Stimulated activated CD8-positive, alpha-beta memory T cell treated with anti-CD3 and anti-CD28 coated beads, Interleukin-15, amount 100 ng/mL, for 4 hours (primary cell): ENCODE measurements at places on chromosomes 3 and 15.

- DNase-seq: no peak
Observed at GRCh38 chr3:37961622-37962431, 28.8 kb upstream of the VILL start.

DNA sequence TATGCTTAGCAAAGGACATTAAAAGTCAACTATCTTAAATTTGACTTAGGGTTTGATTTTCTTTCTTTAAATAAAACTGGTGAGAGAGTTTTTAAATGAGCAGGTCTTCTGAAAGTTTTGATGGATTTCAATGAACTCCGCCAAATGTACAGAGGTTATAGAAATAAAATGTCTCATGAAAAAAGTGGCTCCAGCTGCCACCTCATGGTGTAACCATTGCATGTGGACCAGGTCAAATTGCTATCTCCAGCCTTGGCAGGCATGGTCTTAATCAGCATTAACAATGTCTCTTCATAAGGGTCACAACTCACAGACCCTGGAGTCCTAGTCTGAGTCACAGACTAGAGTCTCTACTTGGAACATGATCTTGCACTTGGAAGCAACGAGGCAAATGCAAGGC lies 182.3 kb downstream of the ADAMTS17 start:
- no peak for DNase-seq

- no peak for DNase-seq
Observed at GRCh38 chr3:170410428-170411029, 8.1 kb upstream of the CLDN11 start.

DNA sequence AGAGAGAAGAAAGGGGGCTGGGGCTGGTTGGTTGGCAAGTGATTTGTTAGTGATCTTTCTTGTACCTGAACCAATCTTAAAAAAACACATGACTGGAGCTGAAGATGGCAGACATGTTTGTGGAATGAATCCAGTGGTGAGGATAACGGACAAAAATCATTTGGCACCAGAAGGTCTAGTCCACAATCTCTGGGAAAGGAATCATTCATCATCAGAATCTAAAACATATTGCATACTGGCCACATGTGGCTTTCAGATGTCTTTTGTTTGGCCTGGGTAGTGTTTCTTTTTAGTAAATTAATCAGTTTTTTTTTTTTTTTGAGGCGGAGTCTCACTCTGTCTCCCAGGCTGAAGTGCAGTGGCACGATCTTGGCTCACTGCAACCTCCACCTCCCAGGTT lies 5.0 kb downstream of the NEK11 start:
- no peak for DNase-seq

GRCh38 chr15:67013696-67014095 lies 51.7 kb upstream of the SMAD3 start:
- no peak for DNase-seq

DNA sequence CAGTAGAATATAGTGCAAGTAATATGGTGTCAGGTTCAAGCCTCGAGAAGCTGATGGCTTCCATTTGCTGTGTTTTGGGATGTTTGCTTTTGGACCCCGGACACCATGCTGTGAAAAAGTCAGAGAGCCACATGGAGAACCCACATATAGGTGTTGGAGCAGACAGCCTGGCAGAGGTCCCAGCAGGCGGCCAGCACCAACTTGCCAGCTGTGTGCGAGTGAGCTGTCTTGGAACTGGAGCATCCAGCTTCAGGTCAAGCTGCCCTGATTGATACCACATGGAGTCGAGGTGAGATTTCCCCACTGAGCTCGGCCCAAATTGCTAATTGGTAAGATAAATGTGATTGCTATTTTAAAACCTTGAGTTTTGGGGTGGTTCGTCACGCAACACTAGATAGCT lies 185.7 kb upstream of the TBL1XR1 start:
- no peak for DNase-seq

- no peak for DNase-seq
Observed at GRCh38 chr15:77613814-77614213, 18.9 kb downstream of the LINGO1 start.

GRCh38 chr15:68224108-68224507 lies 5.4 kb downstream of the CLN6 start:
- DNase-seq: no peak

DNA sequence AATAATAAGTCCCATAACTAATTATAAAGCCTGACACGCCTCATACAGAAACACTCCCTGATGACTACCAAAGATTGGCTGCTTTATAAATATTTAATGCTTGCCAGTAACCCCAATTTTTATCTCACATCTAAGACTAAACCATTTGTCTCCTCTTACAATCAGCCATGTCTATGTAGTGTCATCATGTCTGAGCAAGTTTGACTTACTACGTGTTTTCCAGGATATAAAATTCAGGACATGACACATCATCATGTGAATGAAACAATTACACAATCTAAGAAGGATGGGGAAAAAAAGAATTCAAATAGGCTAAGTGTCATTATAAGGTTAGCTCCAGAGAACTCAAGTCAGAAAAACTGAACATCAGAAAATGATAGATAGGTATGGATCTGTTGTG lies 208.7 kb downstream of the MECOM start:
- DNase-seq: no peak

DNA sequence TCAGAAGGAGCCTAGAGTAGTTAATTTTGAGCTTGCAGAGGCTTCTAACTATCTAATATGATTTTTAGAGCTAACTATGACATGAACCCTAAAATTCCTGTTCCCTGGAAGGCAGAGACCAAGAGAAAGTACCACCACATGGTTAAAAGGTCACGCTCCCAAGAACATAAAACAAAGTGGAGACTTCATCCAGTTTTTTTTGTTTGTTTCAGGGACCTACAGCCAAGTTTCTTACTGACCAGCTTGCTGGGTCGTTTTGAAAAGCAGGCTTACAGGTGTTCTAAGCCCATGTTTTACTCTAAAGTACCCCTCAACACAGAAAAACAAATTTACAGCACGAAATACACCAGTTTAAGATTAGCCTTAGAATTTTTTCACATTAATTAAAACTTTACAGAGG lies 39.6 kb upstream of the SKIL start:
- DNase-seq: no peak

- DNase-seq: no peak
Observed at GRCh38 chr15:100308213-100308600, 33.6 kb downstream of the ADAMTS17 start.

DNA sequence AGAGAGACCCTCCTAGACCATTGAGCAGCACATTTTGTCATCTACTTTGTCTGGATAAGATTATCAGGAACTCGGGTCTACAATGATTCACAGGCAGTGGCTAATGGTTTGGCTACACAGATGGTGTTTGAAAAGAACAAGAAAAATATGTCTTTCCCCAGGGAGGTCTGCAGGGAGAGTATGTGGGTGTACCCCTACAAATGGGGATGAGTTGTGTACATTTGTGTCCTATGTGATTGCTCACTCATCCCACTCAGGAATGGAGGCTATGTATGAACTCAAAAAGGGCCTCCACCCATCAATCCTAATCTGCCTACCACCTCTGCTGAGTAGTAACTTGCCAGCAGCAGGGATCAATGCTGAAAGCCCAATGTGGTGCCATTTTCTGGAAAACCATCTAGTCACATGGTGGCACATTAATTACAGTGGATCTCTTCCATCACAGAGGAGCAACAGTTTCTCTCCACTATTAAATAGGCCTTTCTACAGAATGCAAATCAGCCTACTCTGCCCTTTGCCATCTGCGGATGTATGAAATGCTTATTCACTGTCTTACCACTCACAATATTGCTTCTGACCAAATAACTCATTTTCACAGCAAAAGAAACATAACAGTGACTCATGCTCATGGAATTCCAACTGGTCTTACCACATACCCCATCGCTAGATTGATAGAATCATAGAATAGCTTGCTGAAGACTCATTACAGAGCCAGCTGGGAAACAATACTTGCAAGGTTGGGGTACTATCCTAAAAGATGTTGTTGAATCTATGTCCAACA lies 48.3 kb upstream of the TRIM42 start:
- no peak for DNase-seq

- DNase-seq: no peak
Observed at GRCh38 chr15:42640109-42640508, 64.7 kb downstream of the STARD9 start.

GRCh38 chr3:38723569-38724391 lies 74.3 kb upstream of the SCN5A start:
- DNase-seq: no peak

- no peak for DNase-seq
Observed at GRCh38 chr15:39272901-39273300, 308.0 kb upstream of the THBS1 start.

DNA sequence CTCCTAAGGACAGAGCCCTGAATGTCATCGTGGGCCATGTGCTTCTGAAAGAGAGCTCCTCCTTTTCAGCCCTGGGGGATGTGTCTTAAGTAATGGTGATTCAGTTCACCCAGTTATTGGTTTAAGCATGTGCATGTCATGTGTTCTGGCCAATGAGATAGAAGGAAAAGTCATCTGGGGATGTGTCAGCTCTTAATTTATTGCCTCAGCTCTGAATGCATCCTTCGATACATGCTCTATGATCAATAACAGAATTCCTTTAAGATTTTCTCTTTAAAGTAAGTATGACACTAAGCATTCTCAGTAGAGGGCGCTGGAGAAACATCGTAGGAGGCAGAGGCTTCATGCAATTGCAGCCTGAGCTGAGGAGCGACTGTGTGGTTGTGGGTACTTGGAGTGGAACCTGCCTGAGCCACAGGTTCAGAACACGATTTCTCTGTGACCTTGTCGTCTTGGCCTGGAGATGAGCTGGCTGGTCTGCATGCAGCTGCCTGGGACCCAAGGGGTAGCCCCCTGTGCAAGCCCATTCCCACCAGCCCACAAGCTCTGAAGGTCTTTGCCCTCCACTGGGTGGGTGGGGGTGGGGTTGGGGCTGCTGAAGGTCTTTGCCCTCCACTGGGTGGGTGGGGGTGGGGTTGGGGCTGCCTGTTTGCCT lies 69.5 kb downstream of the C3orf38 start:
- DNase-seq: no peak

- no peak for DNase-seq
Observed at GRCh38 chr3:57689367-57690053, 3.4 kb downstream of the DENND6A start.

DNA sequence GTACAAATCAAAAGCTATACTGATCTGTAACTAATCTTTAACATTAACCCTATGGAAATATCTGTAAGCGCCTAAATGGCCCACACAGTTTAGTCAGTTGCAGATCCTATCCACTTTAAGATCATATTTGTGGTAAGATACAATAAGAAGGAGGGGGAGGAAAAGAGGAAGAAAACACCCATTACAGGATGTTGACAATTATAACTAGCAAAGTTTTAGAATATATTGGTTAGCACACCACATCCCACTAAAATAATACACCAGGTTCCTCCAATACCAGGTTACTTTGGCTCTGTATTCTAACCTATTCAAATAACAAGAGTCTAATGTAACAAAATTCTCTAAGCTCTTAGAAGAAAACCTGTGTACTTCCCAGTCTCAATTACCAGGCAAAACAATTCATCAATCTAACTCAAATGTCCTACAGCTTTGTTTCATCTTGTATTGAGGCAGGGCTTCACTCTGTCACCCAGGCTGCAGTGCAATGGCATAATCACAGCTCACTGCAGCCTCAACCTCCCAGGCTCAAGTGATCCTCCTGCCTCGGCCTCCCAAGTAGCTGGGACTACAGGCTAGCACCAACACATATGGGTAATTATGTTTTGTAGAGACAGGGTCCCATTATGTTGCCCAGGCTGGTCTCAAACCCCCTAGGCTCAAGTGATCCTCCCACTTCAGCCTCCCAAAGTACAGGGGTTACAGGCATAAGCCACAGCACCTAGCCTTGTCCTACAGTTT lies 4.2 kb downstream of the SLC4A7 start:
- no peak for DNase-seq
